ENCODE measurements at places on chromosomes 5 and 9. TPM values are rescaled to one million over a fixed set of nuclear protein-coding genes. Genes with fewer than 3 reads are reported as not detected.
A peak's percentile ranks its signal among the peaks of the same experiment; 100 is the strongest.

Gene VPS13A
- 35.2 TPM for total RNA-seq

Gene PTGS1
- 1.0 TPM for total RNA-seq

Gene TNC
- total RNA-seq, result 0.63 TPM

Gene TMEM174
- total RNA-seq, result not detected

Gene ZNF454
- total RNA-seq, result not detected

Gene CYLC2
- total RNA-seq, result not detected

Gene GCNT1
- total RNA-seq, result 33.7 TPM

Gene WDR38
- total RNA-seq, result not detected

Gene CAMK2A
- 0.15 TPM for total RNA-seq

Gene PTPRD
- total RNA-seq, result 32.5 TPM

Gene KLF9
- 0.26 TPM for total RNA-seq

Gene LVRN
- total RNA-seq, result 0.09 TPM

Gene TMC1
- total RNA-seq, result 2.5 TPM

Gene KCNIP1
- 0.24 TPM for total RNA-seq

Gene LAMC3
- 21.9 TPM for total RNA-seq

GRCh38 chr9:128532581-128532980, 19.8 kb upstream of the SPTAN1 start:
- DNase-seq, result no peak

GRCh38 chr5:108372369-108372768, 9.5 kb downstream of the FBXL17 start:
- DNase-seq, result no peak

- no peak for DNase-seq
These were observed 137.5 kb downstream of the CDK5RAP2 start for GRCh38 chr9:120442308-120442995.

DNA sequence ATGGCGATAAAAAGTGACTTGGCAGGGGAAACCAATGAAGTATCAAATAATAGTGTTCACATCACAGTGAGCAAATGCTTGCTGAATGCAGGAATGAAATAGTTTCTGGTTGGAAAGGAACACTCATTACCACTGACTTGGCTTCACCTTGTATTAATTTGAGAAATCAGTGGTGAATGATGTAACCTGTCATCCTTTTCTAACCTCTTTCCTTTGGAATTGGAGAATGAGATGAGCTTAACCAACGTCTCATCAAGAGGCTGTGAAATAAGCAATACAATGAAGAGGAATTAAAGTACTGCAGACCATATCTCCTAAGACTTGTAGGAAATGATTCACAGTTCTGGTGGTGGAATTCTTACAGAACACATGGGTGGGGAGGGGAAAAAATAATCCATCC, 192.2 kb downstream of the DMAC1 start:
- no peak for DNase-seq

- DNase-seq, result no peak
These were observed 27.3 kb upstream of the CREBRF start for GRCh38 chr5:173028811-173029327.

- DNase-seq, result peak; percentile 12
These were observed 602.2 kb downstream of the BNC2 start for GRCh38 chr9:16268067-16268881.

DNA sequence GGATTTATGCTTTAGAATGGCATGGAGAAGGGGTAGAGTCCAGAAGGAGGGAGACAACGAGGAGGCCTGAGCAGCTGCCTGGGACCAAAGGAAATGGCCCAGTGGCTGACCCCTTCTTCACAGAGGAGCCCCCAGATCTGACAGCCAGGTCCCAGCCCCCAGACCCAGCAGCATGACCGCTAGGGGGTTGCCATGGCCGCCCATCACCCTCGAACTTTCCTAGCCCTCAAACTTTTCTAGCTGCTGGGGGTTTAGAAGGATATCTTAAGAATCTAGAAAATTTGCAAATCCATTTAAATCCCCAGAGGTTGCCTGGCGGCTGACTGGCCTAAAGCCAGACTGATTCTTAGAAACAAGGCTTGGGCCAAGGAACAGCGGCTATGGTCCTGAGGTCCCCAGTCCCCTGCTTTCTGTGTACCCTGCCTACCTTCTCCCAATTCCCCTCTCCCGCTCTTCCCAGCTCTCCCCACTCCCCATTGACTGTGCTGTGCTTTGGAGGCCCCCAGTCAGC, 972 bp downstream of the PDGFRB start:
- DNase-seq, result no peak

- no peak for DNase-seq
These were observed 228.7 kb upstream of the DAP start for GRCh38 chr5:10989577-10990263.

GRCh38 chr5:55222092-55222984, 4.8 kb downstream of the MCIDAS start:
- DNase-seq, result no peak

DNA sequence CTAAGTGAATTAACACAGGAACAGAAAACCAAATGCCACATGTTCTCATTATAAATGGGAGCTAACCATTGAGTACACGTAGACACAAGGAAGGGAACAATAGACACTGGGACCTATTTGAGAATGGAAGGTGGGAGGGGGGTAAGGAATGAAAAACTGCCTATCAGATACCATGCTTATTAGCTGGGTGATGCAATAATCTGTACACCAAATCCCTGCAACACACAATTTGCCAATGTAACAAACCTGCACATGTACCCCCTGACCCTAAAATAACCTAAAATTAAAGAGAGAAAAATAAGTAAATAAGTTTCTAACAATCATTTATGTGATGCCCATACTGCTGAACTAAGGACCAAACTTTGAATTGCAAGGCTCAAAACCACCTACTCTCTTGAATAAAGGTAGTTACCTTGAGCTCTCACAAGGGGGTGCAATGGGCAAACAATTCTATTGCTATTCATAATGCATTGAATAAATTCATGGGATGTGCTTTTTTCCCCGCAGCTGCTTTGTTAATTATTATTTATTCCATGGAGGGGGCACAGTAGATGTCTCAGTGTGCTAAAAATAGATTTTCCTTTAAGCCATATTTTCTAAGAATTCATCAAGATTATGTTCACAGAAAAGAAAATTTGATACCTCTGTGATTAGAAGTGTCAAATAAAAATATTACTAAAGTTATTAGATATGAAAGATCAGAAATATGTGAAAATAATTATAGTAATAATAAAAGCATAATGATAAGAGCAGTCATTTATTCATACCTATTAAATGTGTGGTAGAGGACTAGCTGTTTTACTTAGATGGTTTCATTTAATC, 76.2 kb upstream of the PTPN3 start:
- no peak for DNase-seq

GRCh38 chr5:142102980-142103740, 5.4 kb upstream of the NDFIP1 start:
- no peak for DNase-seq

- peak; percentile 59 for DNase-seq
These were observed 122.8 kb upstream of the STC2 start for GRCh38 chr5:173451031-173451430.

DNA sequence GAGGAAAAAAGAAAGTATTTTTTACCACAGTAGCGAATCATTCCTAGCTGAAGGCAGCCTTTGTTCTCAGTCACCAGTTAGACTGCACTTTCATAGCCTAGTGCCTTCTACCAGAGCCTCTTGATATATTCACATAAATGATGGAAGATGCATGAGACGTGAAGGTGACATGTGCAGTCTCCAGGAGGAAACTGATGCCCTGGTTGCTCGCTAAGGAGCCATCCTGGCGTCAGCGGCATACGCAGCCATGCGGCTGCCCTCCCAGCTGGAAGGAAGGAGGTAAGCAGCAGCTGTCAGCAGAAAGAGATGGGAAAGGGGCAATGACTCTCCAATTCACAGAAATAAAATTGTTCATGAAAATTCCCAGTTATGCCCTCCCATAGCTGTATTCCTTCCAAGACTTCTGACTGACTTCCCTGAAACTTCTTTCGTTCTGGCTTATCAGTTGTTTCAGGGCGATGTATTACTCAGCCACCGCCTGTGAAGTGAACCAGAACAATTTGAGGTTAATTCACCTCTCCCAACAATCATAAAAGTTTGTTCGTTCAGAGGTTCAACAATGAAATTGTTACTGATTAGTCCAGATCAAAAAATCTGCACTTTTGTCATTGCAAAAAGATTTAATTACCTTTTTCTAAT, 331.2 kb downstream of the NR2F1-AS1 start:
- no peak for DNase-seq

- no peak for DNase-seq
These were observed 48.6 kb downstream of the CCL28 start for GRCh38 chr5:43363445-43364152.

DNA sequence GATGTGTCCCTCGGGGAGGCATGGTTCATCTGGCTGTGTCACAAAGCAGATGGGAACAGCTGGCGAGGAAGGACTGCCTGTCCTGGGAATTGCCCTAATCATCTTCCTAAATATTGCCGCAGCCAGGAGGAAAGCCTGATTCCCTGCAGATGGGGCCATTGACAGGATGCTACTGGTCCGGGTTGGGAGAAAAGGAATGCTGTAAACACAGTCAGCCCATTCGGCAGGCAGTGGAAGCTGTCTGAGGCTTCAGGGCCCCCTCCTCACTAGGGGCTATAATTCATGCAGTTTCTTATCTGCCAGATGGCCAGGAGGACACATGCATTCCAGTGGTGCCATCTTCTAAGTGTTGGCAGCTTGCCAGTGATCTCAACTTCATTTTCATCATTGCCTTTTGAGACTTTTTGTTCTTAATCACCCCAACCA, 110.3 kb downstream of the KCNIP1 start:
- DNase-seq, result no peak

DNA sequence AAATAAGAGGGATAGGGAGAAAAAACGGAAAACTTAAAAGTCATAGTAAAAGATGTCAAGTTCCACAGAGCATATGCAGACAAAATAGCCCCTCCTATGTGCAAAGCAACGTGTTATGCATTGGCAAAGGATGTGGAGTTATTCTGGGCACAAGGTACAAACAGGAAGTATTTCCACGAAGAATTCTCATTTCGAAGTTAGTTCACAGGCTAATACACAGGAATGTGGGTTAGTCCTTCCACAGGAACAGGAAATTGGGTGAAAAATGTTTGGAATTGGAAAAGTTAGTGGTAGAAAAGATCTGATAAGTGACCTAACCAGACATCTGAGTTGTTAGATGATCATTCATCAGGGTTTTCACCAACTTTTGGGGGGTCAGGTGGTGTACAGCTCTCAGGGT, 326.6 kb downstream of the EBF1 start:
- DNase-seq, result no peak

GRCh38 chr5:172583931-172584511, 57.0 kb upstream of the NEURL1B start:
- DNase-seq, result no peak

DNA sequence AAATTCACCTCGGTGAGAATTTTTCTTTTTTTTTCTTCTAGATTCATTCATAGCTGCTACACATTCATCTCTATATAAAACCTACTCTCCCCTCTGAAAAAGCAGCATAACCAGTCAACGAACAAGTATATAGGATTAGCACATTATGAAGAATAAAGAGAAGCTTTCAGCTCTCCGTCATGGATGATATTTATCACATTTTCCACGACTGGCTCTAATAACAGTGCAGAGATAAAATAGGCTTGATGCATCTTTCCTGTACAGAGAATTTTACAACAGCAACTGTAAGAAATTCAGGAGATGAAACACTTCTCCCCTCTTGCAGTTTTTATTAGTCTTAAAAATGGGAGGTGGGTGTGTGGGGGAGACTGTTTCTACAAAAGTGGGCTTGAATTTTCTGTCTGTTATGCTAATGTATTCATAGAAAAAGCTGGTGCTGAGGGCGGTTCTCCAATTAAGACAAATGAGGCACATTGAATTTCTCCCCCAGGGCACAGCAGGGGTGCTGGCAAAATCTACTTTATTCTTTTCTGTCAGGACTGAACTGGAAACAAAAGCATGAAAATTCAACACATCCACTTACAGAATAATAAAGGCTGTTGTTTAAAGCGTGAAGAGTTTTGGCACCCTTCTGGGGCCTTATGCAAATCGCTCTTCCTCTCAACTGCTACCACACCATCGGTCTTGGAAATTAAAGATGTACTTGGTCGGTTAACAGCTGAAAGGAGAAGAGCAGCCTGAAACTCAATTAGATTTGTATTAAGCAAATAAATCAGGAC, 233.9 kb upstream of the ZNF608 start:
- DNase-seq, result peak; percentile 75

DNA sequence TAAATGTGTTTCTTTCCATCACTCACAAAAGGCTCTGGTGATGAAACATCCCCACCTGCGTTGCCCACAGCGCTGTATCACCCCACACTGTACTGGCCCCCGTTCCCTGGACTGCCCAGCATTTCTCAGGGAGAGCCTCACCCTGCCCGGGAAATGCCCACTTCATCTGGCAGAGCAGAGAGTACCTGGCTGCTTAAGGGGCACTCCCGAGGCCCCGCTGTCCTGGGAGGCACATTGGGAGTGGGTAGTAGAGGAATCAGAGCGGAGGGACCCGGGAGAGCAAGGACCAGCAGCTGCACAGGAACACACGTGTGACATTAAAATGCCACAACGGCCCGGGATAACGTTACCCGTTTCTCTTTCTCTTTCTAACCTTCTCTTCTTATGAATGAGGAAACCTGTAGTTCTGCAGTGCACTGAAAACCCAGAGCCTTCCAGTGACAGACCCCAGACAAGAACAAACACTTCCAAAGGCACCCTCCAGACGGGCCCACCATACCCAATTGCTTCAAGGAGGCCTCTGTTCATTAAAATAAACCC, 110.0 kb downstream of the ROR2 start:
- no peak for DNase-seq

DNA sequence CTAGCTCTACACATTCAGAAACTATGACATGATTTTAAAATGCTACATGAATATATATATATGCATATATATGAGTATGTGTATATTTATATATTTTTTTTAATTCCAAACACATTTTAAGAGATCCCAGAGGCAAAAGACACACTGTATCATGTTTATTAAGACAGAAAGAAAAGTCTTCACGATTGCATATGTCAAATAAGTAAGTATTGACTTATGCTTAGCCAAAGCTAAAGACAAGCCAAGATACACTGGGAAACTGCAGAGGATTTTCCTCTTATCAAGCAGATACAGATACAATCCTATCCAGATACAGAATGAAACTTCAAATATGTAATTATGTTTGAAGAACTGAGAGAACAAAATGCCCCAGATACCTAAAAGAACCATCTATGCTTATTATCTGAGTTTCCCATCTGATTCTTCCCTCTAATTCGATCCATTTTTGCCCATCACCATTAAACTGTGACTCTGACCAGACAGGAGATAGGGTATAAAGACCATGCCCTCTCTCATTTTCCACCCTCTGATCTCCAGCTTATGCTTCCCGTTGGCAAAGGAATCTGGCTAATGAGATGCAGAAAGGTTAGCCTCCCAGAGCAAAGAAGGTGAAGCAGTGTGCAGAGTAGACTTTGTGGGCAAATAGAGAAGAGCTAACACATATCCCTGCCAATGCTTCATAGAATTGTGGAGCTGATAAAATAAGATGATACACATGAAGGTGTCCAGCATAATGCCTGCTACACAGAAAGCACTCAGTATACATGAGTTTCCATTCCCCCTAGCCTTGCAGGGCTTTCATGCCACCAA, 131.0 kb upstream of the TARS1 start:
- DNase-seq, result no peak

DNA sequence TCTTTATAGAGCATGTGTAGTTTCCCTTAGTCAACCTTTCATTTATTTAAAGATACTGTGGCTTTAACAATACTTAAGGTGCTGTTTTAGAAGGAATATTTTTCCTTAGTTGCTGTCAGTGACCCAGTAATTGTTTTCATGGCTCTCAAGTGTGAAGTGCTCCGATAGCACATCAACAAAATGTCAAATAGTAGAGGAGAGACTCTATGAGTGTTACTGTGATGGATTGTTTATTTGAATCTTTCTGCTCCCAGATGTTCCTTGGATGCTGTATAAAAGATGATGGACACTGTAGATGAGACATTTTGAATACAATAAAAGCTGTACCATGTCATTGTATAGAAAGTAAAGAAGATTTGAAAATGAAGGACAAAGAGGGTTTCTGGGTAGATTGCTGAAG, 1185.7 kb upstream of the C9orf72 start:
- no peak for DNase-seq

Data from H9 (cell line).